CD4-positive, alpha-beta memory T cell (primary cell): ENCODE measurements at places on chromosomes 1 and 21. TPM values are rescaled to one million over a fixed set of nuclear protein-coding genes. Genes with fewer than 3 reads are reported as not detected.

- no peak for DNase-seq
Observed at GRCh38 chr1:241375886-241376285, 18.9 kb upstream of the RGS7 start.

GRCh38 chr1:31705080-31705866 lies 1.5 kb upstream of the COL16A1 start:
- DNase-seq, result peak; percentile 46

DNA sequence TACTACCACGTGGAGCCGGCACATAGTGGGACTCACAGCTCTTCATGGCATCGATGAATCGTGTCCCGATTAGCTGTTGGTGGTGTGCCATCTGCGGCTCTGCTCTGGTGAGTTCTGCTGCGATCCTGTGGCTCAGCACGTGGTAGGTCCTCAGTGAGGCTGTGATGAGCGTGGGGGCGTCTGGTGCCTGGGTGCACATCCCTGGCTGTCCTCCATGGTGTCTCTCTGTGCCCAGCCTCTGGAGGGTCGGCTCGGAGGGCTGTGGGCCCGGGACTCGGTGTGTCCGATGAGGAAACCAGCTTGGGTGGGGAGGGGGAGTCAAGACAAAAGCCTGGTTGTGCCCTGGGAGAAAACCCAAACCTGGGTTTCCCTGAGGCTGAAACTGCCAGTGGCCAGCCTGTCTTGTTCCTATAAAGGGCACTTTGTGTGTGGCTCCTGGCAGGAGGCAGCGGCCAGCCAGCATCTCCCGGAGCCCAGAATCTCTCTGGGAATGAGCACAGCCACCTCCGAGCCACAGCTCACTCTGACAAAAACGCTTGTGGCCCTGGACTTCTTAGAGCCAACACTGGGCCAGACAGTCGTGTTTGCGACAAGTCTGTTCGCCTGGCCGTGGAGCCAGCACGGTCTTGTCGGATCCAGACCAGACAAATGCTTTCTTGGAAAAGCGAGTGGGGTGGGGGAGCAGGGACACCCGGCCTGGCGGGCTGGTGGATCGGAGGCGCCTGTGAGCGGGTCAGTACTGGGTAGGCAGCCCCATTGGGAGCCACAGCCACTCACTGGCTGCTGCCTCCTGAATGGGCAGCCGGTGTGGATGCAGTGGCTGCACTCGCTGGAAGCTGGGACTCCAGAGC lies 31.8 kb downstream of the SPSB1 start:
- DNase-seq, result no peak

Gene TSPAN1
- not detected for total RNA-seq

Gene AMY1A
- not detected for total RNA-seq

Gene CAMK1G
- total RNA-seq, result not detected
